ENCODE measurements at places on chromosomes 11 and 22.
A peak's percentile ranks its signal among the peaks of the same experiment; 100 is the strongest.

- no peak for DNase-seq
Measured at GRCh38 chr11:115279813-115280761, 224.1 kb downstream of the CADM1 start.

GRCh38 chr11:95138448-95138847 is 48.8 kb downstream of the ENDOD1 start:
- no peak for DNase-seq

- DNase-seq: no peak
Measured at GRCh38 chr22:25869771-25870170, 127.8 kb downstream of the MYO18B start.

GRCh38 chr11:129625930-129626329 is 189.7 kb upstream of the TMEM45B start:
- DNase-seq: peak; percentile 67

- no peak for DNase-seq
Measured at GRCh38 chr11:111923951-111924350, 5.2 kb downstream of the C11orf52 start.

DNA sequence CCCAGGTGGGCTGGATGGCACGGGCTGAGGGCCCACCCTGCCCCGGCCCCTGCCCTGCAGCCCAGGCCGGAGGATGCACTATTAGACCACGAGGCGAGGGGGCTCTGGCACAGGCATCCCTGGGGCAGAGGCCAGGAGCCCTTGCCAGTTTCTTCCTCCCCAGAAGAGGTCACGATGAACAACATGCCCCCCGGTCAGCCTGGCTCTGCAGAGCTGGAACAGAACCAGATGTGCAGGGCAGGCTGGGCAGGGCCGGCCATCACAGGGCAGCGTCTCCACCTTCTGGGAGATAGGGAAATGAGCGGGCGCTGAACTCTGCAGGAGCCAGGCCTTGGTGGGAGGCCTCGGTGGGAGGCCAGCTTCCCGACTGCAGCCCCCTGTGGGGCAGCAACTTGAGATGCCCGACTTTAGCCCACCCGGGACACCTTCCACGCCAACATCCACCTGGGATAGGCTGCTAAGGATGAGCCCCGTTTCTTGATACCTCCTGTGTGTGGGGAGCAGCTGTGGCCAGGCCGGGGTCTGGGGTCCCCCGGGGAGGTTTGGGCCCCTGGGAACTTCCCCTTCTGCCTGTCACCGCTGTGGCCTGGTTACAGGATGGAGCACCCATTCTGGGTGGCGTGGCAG is 21.8 kb upstream of the GNB1L start:
- no peak for DNase-seq

DNA sequence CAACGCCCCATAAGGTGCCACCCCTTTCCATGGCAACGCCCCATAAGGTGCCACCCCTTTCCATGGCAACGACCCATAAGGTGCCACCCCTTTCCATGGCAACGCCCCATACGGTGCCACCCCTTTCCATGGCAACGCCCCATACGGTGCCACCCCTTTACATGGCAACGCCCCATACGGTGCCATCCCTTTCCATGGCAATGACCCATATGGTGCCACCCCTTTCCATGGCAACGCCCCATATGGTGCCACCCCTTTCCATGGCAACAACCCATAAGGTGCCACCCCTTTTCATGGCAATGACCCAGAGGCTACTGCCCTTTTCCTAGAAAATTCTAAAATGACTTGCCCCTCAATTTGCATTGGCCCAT is 72.1 kb downstream of the BRD1 start:
- no peak for DNase-seq

DNA sequence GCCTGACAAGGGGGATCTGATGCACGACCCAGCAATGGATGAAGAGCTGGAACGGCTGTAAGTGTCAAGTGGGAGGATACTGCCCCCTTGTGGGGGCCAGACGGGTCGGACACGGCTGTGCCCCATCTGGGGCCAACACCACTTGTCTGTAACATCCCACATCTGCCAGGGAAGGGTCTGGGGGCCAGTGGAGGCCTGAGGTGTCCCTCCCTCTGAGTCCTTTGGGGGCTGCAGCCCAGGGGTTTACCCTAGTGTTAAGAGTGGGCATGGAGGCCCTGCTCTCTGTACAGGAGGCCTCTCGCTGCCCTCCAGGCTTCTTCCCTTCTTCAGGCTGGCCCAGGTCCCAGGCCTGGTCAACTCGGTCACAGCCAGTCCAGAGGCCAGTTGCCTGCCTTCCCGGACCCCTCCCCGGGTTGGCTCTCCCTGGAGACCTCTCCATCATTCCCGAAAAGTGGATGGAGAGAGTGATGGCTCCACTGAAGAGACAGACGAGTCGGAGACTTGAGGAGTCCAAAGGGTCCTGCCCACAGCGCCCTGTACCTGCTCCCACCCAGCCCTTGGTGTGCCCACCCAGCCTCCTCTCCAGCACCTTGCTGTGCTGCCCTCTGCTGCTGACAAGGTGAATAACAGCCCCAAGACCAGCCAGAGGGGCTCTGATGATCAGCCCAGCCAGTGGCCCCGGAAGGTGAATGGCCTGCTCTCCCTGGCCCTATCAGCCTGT is 15.4 kb downstream of the ARFGAP2 start:
- DNase-seq: peak; percentile 46

- no peak for DNase-seq
Measured at GRCh38 chr11:122036018-122036417, 80.0 kb downstream of the BLID start.

GRCh38 chr11:45879803-45880686 is 5.4 kb upstream of the MAPK8IP1 start:
- no peak for DNase-seq

DNA sequence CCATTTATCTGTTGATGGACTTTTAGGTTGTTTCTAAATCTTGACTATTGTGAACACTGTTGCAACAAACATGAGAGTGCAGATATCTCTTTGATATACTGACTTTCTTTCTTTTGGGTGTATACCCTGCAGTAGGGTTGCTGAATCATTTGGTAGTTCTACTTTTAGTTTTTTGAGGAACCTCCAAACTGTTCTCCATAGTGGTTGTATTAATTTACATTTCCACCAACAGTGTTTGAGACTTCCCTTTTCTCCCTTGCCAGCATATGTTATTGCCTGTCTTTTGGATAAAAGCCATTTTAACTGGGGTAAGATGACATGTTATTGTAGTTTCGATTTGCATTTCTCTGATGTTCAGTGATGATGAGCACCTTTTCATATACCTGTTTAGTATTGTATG is 330.0 kb downstream of the DDX10 start:
- DNase-seq: no peak

- DNase-seq: no peak
Measured at GRCh38 chr11:12126344-12127019, 16.1 kb downstream of the MICAL2 start.

- no peak for DNase-seq
Measured at GRCh38 chr11:19234231-19234817, 6.4 kb downstream of the E2F8 start.

GRCh38 chr11:126537492-126537891 is 182.0 kb downstream of the ST3GAL4 start:
- no peak for DNase-seq

- peak; percentile 28 for DNase-seq
Measured at GRCh38 chr22:24155627-24156140, 25.6 kb upstream of the SUSD2 start.

Measured in NCI-H2029 (cell line).